ENCODE measurements at places on chromosomes 11 and 22. TPM values are rescaled to one million over a fixed set of nuclear protein-coding genes. Genes with fewer than 3 reads are reported as not detected.
A peak's percentile ranks its signal among the peaks of the same experiment; 100 is the strongest.

HEPN1 gene
- not detected for total RNA-seq

- no peaks in the 10 kb centered on the region for H3K4me1 ChIP-seq
- H3K27me3 ChIP-seq, result no peaks in the 10 kb centered on the region
- no peak overlapping the region for H3K4me3 ChIP-seq
- DNase-seq, result no peak
- H3K36me3 ChIP-seq, result no peaks in the 10 kb centered on the region
These were observed 242.2 kb upstream of the DDI1 start for GRCh38 chr11:103794262-103794661.

DNA sequence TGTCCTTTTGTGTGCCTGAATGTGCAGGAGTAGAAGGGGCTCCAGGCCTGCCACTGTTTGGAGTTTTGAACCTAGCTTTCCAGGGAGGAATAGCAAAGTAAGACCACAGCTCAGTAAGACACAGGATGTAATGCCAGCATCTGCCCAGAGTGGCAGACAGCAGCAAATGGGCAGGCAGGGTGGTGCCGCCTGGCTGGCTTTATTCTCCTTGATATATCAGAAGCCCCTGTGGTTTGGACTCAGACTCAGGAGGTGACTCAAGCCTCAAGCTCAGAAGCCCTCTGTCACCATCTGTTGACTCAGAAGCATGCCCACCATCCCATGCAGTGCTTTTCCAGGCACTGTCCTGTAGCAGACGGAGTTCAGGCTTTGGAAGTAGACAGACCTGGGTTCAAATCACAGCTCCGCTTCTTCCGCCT lies 72.7 kb upstream of the TTC12 start:
- no peaks in the 10 kb centered on the region for H3K36me3 ChIP-seq
- no peak overlapping the region for H3K27ac ChIP-seq
- H3K4me1 ChIP-seq, result no peaks in the 10 kb centered on the region
- H3K27me3 ChIP-seq, result peaks cover 3% of the 10 kb centered on the region

DNA sequence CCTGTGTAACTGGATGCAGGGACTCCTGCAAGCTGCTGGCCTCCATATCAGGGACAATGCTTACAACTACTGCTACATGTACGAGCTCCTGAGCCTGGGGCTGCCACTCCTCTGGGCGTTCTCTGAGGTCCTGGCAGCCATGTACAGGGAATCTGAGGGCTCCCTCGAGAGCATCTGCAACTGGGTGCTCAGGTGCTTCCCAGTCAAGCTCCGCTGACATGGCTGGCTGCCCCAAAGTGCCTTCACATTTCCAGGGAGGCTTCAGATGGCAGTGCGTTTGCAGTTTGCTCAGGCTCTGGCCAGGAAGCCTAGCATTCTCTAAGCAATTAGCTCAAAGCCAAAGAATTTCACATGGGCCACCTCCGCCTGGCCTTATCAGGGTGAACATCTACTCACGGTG lies 117.4 kb upstream of the PARVA start:
- no peak for DNase-seq
- H3K36me3 ChIP-seq, result peaks cover 72% of the 10 kb centered on the region
- H3K4me1 ChIP-seq, result no peaks in the 10 kb centered on the region
- no peaks in the 10 kb centered on the region for H3K27me3 ChIP-seq
- H3K27ac ChIP-seq, result no peak overlapping the region
- no peak overlapping the region for H3K4me3 ChIP-seq

DNA sequence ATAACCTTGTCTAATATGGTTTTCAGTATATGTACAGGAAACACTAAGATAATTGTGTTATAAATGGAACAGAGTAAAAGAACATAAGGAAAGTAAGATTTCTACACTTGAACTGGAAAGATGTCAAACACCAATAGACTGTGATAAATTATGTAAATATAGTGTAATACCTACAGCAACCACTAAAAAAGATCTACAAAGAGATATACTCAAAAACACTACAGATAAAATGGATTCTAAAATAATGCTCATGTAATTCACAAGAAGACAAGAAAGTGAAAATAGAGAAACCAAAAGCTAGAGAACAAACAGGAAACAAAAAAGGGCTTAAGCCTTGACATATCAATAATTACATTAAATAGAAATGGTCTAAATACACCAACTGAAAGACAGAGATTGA lies 30.9 kb downstream of the DEUP1 start:
- H3K27ac ChIP-seq, result no peak overlapping the region
- H3K27me3 ChIP-seq, result no peaks in the 10 kb centered on the region
- no peak for DNase-seq
- H3K36me3 ChIP-seq, result no peaks in the 10 kb centered on the region

DNA sequence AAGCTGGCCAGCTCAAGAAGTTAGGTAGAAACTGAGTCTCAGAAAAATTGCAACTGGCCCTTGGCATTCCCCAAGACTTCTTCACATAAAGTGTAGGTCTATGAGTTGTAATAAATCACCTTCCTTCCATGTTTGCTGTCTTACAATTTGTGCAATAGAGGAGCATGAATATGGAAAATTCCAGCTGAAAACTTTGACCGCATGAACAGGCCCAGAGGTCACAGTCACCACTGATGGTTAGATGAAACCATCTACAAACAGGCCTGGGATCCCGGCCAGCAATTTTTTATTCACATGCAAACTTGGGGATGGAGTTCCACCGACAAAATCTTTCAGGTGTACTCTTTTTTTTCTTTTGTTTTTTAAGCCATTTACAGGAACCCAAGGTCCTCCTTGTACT lies 88.1 kb downstream of the SERGEF start:
- H3K27ac ChIP-seq, result no peak overlapping the region
- H3K4me1 ChIP-seq, result no peaks in the 10 kb centered on the region
- H3K27me3 ChIP-seq, result no peaks in the 10 kb centered on the region

DNA sequence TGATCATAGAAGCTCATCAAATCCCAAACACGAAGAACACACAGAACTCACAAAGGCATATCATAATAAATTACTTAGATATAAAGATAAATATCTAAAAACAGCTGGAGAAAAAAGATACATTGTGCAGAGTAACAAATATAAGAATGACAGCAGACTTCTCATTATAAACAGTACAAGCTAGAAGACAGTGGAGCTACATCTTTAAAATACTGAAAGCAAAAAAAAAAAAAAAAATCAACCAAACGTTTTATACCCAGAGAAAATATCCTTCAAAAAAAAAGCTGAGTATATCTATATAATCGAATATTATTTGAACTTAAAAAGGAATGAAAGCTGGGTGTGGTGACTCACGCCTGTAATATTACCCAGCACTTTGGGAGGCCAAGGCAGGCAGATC lies 90.0 kb downstream of the SBF2 start:
- H3K4me1 ChIP-seq, result no peaks in the 10 kb centered on the region
- H3K27me3 ChIP-seq, result peaks cover 8% of the 10 kb centered on the region
- H3K27ac ChIP-seq, result no peak overlapping the region
- H3K36me3 ChIP-seq, result no peaks in the 10 kb centered on the region
- no peak overlapping the region for H3K4me3 ChIP-seq

- H3K4me3 ChIP-seq, result peak overlapping the region; percentile 11
- no peaks in the 10 kb centered on the region for H3K27me3 ChIP-seq
- H3K36me3 ChIP-seq, result peaks cover 86% of the 10 kb centered on the region
These were observed 7.8 kb upstream of the PYGM start for GRCh38 chr11:64767344-64768299.

All from CD4-positive, CD25-positive, alpha-beta regulatory T cell (primary cell).